Activated CD8-positive, alpha-beta memory T cell treated with anti-CD3 and anti-CD28 coated beads for 4 hours (primary cell): ENCODE measurements at places on chromosomes 4 and X.

DNA sequence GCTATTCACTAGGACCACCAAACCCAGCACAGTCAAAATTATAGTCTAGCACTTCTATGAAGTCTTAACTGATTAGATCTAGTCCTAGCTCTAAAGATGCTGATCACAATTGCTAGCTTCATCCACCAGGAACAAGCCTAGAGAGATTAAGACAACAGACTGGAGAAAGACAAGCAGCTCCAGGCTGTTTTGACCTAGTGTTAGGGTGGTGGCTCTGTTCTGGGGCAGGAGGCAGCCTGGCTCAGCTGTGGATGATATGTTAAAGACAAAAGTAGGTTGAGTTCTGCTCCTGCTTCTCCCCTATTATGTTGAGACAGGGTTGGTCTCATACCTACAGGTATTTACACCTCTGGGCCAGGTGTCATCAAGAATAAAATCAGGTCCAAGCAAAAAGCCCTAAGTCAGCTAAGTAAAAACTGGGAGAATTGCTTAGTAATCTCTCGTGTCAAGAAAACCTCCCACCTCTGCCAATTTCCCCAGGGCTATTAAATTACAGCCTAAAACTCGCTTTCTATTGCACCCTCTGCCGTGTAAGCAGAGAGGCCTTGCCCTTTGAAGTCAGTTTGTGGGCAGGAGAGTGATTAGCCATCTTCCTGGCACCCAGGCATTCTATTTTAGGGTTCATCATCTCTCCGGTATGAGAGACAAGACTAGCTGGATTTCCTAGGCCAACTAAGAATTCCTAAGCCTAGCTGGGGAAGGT, 39.9 kb downstream of the RAB40AL start:
- DNase-seq, result no peak

DNA sequence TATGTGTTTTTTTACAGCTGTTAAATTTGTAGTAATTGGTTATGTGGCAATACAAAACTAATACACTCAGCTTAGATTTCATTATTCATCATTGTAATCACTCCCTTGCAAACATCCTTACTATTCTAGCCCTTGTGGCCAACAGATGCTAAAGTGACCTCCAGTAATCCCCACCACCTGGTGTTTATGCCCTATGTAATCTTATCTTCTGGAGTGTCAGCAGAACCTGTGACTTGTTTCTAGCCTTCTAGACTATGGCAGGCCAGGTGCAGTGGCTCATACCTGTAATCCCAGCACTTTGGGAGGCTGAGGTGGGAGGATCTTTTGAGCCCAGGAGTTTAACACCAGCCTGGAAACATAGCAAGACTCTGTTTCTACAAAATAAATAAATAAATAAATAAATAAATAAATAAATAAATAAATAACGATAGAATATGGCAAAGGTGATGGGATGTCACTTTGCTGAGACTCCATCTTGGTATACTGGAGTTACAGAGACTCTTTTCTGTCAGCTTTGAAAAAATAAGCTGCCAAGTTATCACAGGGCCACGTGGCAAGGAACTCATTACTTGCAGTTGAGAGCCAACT, 12.3 kb upstream of the TSR2 start:
- DNase-seq, result no peak

GRCh38 chr4:10753336-10753735, 68.8 kb upstream of the CLNK start:
- DNase-seq, result no peak

GRCh38 chr4:123478859-123479345, 82.3 kb downstream of the SPRY1 start:
- DNase-seq, result no peak

- no peak for DNase-seq
Observed at GRCh38 chrX:23832721-23833120, 49.7 kb downstream of the SAT1 start.

GRCh38 chr4:22264261-22264660, 251.6 kb downstream of the ADGRA3 start:
- no peak for DNase-seq

DNA sequence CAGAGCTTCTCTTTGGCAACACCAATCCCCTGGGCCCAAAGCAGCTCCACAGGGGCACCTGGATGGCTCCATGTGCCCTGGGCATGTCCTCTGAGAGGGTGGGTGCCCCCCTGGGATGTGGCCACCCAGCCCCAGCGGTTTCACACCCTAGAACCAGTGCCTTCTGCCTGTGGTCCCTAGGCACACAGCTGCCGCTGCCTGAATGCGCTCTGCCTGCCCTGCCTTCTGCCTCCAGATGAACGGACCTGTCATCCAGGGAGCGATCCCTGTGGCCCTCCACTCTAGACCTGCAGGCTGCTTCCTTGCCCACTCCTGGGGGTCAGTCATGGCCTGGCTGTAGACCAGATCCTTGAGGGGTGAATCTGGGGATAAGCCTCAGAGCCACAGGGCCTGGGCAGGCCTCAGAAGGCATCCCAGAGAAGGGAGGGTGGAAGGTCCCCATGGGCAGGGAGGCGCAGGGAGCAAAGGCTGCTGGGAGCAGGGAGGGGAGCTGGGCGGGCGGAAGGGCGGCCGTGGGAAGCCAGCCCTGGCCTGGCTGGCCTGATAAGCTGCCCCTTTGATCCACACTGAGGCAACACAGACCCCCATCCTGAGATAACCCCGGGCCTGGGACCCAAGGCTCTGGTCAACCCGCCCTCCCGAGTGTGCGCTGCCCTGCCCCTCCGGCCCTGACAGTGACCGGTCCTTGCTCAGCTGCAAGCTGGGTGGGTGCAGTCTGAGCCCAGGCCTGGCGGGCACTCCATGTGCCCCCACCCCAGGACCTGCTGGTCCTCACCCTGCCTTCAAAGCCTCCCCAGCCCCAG, 8.1 kb upstream of the FGFR3 start:
- DNase-seq, result no peak

DNA sequence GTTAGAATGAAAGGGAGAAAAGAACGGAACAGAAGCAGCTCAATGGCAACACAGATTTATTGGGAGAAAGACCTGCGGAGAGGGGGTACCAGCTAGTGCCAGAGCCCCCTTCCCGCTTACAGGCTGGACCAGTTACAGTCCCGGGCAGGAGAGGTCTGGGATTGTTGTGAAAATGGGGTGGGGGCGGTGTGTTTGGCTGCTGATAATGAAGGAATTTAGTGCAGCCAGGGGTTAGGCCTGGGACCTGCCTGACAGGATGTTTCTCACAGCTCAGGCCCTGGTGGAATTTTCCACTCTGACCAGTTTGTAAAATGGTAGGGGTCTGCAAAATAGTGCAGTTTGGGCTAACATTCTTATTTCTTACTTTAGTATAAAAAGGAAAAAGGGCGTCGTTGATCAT, 75.4 kb upstream of the SPIN4 start:
- no peak for DNase-seq

GRCh38 chrX:65587616-65588526, 53.3 kb upstream of the LAS1L start:
- DNase-seq, result no peak

GRCh38 chr4:124903995-124904722, 191.6 kb upstream of the ANKRD50 start:
- no peak for DNase-seq

DNA sequence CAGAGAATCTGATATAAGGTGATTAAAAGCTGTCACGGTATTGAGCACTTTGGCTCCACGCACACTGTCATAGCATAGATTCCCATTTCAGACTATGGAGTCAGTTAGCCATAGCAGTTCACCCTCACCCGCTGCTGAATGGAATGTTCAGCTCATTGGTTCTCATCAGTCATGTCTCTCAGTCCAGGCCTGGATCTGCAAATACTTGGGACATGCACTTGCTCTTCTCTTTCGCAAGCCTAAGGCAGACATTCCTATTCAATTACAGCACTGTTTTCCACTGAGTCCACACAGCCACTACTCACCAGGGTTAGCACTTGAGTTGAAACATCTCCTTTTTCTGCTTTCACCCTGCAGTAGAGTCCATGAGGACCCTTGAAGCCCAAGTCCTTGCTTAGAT, 30.6 kb upstream of the SCML1 start:
- DNase-seq, result no peak

GRCh38 chr4:39664828-39665731, 26.4 kb upstream of the SMIM14 start:
- no peak for DNase-seq

- no peak for DNase-seq
Observed at GRCh38 chr4:26719954-26720552, 136.2 kb downstream of the TBC1D19 start.

DNA sequence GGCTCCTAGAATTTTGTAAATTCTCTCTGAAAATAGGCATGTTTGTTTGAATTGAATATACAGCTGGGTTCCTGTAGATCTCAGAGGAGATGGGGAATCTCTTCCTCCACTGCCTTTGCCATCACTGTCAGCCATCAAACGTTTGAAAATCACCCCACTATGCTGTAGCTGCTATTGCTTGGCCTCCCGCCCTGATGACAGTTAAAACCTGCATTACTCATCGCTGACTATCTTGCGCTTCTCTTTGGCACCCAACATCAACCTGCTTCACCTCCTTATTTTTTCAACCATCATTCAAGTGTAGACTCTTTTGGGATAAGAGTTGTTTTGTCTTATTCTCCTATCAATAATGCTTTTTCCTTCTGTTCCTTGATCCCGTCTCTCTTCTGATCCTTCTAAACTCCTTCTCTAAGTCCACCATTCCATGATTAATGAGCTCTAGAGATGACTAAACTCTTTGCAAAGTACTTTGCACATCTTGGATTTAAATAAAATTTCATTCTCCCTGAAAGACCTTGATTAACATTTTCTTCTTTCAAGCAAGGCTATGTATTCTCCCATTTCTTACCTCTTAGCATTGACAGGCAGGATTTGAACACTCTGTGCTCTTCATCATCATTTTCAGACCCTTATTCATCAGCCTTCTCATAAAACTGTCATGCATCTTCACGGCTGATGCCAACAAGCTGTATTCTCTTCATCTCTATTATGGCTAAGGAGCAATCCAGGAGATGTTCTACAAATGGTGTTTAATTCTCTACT, 133.0 kb downstream of the SNCA start:
- DNase-seq, result no peak

DNA sequence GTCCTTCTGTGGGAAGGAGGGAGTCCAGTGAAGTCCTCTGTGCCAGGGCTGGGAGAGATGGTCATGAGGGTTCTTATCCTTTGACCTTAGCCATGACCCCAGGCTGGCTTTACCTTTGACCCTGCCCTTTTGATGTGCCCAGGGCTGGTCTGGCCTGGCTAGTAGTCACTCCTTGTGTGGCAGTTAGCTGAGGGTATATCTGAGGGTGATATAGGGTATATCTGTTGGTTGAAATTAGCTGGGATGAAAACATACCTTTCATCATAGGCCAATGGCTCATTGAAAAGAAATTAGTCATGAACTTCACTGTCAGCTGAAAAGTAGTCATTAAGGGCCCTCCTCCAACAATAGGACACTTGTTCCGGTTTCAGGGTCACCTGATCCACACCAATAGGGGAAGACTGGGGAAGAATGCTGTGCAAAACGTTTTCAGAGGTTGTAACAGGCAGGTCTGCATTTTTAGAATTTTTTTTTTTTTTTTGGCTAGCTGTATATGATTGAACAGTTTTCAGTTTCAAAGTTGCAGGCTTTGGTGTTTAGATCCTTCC, 74.6 kb upstream of the STOX2 start:
- DNase-seq, result no peak

- DNase-seq, result no peak
Observed at GRCh38 chr4:85953651-85954018, 406.2 kb downstream of the MAPK10 start.

- no peak for DNase-seq
Observed at GRCh38 chr4:188552741-188553275, 413.6 kb downstream of the TRIML1 start.

DNA sequence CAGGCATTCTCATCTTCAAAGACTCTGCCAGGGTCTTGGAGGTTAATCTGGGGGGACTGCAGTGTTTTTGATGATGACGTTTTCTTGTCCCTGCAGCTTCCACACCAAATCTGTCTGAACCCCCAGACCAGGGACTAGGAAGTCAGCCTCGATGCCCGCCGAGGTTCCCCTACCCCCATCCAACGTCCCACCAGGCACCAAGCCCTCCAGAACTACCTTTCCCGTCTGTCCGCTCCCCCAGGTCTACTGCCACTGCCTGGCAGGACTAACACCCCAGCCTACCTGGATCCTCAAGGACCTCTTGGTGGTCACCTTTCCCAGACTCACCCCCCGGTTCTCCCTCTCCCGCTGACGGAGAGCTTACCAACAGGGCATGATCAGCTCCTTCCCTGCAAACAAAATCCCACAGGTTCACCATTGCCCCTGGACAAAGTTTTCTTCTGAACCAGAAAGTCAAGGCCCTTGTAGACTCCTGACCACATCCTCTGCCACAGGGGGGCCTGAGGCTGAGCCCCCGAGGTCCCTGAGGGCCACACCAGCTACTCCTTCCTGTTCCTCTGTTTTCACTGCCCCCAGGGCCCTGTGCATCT, 40.9 kb downstream of the HMX1 start:
- DNase-seq, result no peak

- DNase-seq, result no peak
Observed at GRCh38 chrX:106040861-106041260, 2.3 kb upstream of the SERPINA7 start.

DNA sequence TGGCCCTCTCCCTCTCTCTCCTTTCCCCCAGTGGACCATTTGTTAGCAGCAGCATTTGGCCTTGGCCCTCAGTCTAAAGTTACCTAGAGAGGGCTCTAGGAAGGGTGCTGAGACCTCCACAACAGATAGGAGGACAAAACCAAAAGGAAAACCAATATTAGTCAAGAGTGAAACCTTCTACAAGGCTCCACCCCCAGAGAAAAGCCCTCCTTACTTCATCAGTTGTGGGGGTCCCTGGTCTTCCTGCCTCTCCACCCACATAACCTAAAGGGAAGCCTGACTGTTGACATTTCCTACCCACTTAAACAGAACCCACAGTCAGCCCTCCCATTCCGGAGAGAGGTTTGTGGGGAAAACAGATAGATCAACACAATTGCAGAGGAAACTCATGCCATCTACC, 4.7 kb upstream of the CD40LG start:
- DNase-seq, result no peak

DNA sequence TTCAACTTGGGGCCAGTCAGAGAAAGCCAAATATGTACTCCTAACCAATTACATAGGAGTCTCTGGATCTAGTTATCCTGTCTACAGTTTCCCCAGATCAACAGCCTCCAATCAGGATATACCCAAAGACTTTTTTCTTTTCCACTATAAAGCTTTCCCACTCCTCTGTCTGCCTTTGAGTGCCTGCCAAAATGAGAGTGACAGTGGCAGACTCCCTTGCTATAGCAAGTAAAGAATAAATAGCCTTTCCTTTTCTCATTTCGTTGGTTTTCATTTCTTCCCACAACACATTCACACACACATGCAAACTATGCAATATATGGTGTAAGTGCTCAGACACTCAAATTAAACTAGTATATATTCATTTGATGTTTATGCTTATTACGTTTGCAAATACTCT, 302.4 kb upstream of the TACR3 start:
- no peak for DNase-seq

GRCh38 chr4:109671350-109671749, 31.9 kb downstream of the CASP6 start:
- DNase-seq, result no peak
